ENCODE measurements at places on chromosomes 12 and 14.

- no peak overlapping the region for H3K4me3 ChIP-seq
- no peaks in the 10 kb centered on the region for H3K27me3 ChIP-seq
- H3K36me3 ChIP-seq = no peaks in the 10 kb centered on the region
- no peaks in the 10 kb centered on the region for H3K4me1 ChIP-seq
- DNase-seq = no peak
These were observed 102.0 kb downstream of the FSCB start for GRCh38 chr14:44405011-44405486.

- no peak overlapping the region for H3K27ac ChIP-seq
- DNase-seq = peak; percentile 80
- H3K4me3 ChIP-seq = no peak overlapping the region
- peaks cover 15% of the 10 kb centered on the region for H3K36me3 ChIP-seq
- no peaks in the 10 kb centered on the region for H3K4me1 ChIP-seq
- H3K27me3 ChIP-seq = no peaks in the 10 kb centered on the region
These were observed 17.5 kb downstream of the ANAPC5 start for GRCh38 chr12:121334513-121335343.

DNA sequence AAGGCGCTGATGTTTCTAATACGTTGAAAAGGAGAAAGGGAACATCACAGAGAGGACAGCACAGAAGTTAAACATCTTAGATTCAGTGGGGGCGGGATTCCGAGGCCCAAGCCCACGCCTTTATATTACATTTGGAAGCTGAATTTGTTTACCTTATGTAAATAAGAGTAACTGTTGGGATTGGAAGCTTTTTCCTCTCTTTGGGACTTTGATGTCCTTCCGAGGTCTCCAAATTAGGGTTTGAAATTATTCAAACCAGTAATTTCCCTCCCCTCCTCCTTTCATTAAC is 6.4 kb downstream of the FOXA1 start:
- H3K27ac ChIP-seq = peak overlapping the region; percentile 85
- H3K27me3 ChIP-seq = peaks cover 86% of the 10 kb centered on the region
- no peaks in the 10 kb centered on the region for H3K36me3 ChIP-seq
- DNase-seq = no peak
- H3K4me3 ChIP-seq = no peak overlapping the region

- no peak overlapping the region for H3K4me3 ChIP-seq
- H3K27me3 ChIP-seq = no peaks in the 10 kb centered on the region
- H3K27ac ChIP-seq = no peak overlapping the region
- H3K4me1 ChIP-seq = no peaks in the 10 kb centered on the region
- no peaks in the 10 kb centered on the region for H3K36me3 ChIP-seq
- DNase-seq = no peak
These were observed 19.0 kb upstream of the KRAS start for GRCh38 chr12:25269701-25270100.

DNA sequence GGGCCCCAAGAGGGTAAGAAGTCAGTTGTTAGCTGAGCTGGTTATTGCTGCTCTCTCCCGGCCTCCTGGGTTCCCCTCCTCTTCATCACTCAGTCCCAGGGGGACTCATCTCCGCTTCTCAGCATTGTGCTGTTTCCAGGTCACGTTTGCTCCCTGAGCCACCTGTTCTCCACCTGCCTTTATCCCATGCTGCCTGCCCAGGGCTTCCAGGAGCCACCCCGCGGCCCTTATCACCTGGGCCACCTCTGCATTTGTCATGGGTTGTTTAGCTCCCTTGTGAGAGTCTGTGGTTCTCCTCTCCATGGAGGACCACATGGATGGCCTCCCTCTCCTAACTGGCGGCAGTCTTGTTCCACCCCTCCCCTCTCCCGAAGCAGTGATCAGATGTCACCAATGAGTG is 36.0 kb downstream of the SYNDIG1L start:
- H3K27ac ChIP-seq = no peak overlapping the region
- no peak overlapping the region for H3K4me3 ChIP-seq
- no peaks in the 10 kb centered on the region for H3K4me1 ChIP-seq
- no peaks in the 10 kb centered on the region for H3K36me3 ChIP-seq

GRCh38 chr12:67989184-67989920 is at the start of gene IFNG-AS1:
IFNG-AS1 (plus strand) TSS chr12:67989447.
- H3K27ac ChIP-seq = no peak within 1 kb of the TSS
- DNase-seq = no peak
- no peak within 1 kb of the TSS for H3K4me3 ChIP-seq
- no peaks in the 10 kb centered on the region for H3K27me3 ChIP-seq

- no peak for DNase-seq
- H3K27me3 ChIP-seq = no peaks in the 10 kb centered on the region
- H3K27ac ChIP-seq = no peak overlapping the region
- H3K4me1 ChIP-seq = peaks cover 11% of the 10 kb centered on the region
These were observed 1.3 kb upstream of the ADGRD1 start for GRCh38 chr12:130952171-130952954.

GRCh38 chr14:51666070-51666469 is 14.4 kb downstream of the FRMD6 start:
- no peak overlapping the region for H3K4me3 ChIP-seq
- H3K27ac ChIP-seq = no peak overlapping the region
- no peak for DNase-seq
- H3K27me3 ChIP-seq = no peaks in the 10 kb centered on the region

All from lung (tissue), 17 donors.